ENCODE measurements at places on chromosomes 2 and 18.
A peak's percentile ranks its signal among the peaks of the same experiment; 100 is the strongest.

GRCh38 chr2:3091696-3092095 is 285.9 kb downstream of the EIPR1 start:
- no peak for DNase-seq

DNA sequence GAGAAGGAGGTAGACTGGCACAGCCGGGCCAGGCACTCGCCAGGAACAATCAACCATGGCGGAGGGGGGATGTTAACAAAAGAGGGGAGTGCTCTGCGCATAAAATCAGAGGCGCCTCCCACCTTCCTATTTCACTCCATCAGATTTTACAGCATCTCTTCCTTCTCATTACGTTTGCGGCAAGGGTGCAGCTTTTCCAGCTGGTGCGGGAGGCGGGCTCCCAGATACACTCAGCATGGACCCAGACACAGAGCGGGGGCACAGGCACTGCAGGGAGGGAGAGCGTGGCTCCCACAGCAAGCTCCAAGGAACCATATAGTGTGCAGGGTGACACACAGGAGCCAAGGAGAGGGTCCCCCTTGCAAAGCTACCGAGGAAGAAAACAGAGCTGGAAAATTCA is 176.3 kb downstream of the EIPR1 start:
- no peak for DNase-seq

DNA sequence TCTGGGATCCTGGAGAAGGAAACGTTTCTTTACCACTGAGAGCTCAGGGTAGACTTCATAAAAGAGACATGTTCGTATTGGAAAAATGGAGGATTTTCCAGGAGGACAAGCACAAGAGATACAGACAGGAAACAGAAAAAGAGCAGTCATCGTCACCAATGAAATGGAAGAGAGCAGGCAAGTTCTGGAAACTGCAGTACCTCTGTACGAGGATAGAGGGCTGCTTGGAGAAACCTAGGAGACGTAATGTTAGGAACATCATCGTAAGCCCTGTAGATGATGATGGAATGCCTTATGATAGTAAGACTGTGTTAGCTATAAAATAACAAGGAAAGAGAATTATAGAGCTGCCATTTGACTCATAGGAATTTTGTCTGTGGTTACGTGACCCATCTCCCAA is 121.1 kb upstream of the KLHL14 start:
- DNase-seq = no peak

DNA sequence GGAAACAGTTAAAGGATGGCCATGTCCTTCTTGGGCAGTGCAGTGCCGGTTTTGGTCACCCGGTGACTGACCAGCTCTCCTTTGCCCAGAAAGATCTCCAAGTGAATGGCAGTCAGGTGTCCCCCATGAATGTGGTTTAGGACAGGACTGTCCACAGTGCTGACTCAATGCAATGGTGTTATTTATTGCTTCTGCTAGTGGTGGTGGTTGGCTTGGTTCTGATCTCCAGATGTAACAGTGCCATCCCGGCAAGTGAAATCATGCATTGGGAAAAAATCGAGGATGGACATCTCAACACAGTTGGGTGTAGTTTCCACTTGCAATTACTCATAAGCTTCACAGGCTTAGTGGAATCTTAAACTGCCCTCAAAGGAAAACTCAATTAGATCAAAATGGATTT is 81.9 kb downstream of the TGOLN2 start:
- no peak for DNase-seq

GRCh38 chr2:177952151-177952550 is 120.4 kb downstream of the PDE11A start:
- no peak for DNase-seq

DNA sequence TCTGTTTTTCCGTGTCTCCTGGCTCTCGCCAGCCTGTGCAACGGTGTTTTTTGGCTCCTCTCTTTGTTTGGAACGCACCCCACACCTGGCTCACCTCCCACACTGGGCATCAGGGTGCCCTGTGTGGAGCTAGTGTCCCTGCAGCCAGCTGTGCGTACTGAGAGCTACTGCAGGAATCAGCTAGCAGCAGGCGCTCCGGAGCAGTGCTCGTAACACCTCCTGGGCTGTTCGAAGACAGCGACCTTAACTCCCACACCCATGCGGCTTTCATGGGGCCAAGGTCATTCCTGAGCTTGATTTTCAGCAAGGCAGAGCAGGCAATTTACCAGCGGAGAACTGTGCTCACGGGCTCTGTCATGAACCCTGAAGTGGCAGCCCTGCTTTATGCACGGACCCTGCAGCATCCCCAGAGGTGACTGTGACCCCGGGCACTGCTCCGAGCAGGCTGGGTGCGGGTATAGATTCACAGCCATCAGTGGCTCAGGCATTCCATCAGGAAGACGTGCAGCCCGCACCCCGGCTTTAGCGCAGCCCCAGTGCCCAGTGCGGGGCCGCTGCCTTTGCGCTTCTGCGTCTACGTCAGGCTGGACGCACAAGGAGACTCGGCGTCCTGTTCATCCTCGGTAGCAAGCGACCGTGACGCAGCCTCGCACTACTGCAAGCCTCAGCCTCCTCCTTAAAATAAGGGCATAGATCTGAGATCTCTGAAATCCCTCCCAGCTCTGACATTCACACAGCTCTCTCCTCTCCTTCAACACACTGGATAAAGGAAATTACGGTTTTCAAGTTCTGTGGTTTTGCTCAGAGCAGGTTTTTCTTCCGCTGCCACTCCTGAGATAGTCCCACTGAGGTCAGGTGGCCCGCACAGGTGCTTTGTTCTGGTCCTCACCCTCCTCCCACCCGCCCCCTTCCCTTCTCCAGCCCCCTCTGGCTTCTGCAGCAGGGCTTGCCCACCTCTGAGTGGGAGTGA is 58.2 kb downstream of the ADI1 start:
- DNase-seq = no peak

DNA sequence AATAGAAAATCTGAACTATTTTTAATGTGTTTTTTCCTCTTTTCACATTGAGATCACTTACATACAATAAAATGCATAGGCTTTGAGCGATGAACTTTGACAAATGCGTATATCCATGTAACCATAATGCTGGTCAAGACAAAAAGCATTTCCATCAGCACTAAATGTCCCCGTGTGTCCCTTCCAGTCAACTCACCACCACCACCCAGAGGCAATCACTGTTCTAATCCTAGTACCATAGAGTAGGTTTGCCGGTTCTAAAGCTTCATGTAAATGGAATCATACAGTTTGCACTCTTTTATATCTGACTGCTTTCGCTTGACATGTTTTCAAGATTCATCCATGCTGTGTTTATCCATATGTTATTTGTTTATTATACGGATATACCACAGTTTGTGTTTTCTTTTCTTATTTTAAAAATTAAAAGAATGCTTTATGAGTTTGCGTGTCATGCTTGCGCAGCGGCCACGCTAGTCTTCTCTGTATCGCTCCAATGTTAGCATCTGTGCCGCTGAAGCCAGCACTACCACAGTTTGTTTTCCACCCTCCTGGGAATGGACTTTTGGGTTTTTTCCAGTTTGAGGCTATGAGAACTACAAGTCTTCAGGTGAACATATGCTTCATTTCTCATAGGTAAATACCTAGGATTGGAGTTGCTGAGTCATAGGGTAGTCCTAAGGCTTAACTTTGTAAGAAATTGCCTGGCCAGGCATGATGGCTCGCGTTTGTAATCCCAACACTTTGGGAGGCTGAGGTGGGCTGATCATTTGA is 197.5 kb upstream of the CHAC2 start:
- DNase-seq = no peak

DNA sequence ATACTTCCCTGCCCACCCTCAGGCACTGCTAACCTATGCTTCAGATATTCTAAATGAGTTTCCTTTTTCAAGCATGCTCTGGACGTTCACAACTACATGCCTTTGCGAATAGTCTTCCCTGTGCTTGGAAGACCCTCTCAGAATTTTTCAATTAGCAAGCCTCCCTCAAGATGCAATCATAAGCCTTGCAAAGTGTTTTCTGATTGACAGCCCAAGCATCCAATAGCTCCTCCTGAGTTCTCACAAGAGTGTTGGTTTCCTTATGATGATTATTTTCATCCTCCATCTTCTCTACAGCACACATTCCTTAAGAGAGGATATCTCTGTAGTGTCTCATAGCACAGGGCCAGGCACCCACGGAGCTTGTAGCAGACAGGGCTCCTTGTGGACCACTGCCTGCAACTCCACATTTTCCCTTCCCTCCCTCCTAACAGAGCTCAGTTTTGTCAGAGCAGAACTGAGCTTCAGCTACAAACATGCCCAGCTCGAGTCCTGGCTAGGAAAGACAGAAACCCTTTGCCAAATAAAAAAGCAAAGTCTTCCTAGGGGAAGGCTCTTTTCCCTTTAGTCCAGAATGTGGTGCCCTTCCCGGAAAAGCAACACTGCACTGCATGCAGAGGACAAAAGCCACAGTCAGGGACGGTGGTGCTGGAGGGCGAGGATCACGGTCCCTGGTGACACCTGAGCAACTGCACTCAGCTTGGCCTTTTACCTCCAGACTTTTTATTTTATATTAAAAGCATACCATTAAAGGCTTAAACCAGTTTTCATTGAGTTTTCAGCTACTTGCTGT is 819.8 kb upstream of the ID2 start:
- no peak for DNase-seq

DNA sequence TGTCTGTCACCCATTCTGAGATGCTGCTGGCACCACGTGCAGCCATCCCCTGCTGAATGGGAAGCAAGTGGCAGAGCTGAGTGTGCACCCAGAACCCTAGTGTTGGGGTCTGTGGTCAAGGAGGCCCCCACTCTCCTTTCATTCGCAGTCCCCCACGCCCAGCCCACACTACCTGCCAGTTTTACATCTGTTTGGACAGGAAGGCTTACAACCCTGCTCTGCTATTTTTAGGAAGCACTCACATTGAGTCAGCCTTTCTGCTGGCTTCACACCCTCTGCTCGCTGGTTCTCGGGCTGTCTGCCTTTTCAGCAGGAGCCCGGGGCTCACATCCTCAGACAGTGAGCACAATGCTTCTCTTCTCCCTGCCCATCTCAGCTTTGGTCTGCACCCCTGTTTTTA is 10.7 kb upstream of the ADCY3 start:
- no peak for DNase-seq

- DNase-seq = no peak
These were observed 20.8 kb downstream of the CCL20 start for GRCh38 chr2:227834423-227834822.

DNA sequence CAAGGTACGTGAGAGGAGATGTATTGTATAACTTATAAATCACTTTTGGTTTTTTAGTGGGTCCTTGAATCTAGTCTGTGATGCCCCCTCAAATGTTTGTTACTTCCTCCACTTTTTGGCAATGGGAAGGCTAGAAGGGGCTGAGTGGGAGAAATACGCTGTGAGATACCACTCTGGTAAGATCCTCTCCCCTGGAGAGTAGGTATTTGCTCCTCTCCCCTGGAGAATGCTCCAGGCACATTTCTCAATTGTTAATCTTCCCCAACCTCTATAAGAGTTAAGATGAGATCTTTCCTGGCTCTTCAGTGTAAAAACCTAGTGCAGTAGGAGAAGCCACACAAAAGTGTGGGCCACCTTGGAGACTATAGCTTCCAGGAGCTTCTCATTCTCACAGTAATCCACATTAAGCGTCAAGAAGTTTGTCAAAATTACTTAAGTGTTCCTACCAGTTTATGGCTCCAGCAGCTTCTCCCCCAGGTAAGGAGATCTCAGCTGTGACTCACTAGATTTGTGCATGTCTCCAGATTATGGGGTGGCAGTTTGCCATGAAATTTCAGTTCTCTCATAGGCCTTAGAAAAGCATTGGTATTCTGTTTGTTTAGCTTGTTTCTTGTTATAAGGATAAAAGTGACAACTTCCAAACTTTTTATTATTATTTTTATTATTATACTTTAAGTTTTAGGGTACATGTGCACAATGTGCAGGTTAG is 182.6 kb downstream of the FSIP2 start:
- DNase-seq = no peak

GRCh38 chr2:229856413-229856812 is 65.4 kb downstream of the TRIP12 start:
- DNase-seq = no peak

GRCh38 chr2:156339865-156340264 is 7.3 kb upstream of the NR4A2 start:
- no peak for DNase-seq

DNA sequence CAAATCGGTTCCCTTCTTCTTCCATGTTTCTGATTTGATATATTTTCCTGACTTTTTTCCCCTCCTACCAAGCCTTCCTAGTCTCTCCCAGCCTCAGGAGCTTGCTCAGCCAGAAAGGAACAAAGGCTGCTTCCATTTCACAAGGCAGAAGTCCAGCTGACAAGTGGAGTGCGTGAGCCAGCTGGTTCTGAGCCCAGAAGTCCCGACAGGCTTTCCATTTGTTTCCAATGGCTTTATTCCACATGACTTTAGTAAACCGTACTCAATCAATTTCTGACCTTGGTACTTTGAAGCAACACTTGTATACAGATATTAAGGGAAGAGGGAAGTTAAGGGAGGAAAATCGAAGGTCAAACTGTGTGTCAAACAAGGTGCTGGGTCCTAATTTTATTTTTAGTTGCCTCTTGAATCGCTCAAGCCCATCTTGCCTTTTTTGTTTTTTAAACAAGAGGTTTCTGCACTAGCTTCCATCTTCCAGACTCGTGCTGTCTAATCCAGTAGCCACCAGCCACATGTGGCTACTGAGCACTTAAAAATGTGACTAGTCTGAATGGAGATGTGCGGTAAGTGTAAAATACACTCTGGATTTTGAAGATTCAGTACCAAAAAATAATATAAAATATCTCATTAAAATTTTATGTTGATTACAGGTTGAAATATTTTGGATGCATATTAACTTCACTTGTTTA is 36.2 kb downstream of the WIPF1 start:
- DNase-seq = peak; percentile 55

- no peak for DNase-seq
These were observed 10.8 kb upstream of the SESTD1 start for GRCh38 chr2:179275253-179276012.

- peak; percentile 97 for DNase-seq
These were observed 169.4 kb downstream of the THADA start for GRCh38 chr2:43426305-43427031.

DNA sequence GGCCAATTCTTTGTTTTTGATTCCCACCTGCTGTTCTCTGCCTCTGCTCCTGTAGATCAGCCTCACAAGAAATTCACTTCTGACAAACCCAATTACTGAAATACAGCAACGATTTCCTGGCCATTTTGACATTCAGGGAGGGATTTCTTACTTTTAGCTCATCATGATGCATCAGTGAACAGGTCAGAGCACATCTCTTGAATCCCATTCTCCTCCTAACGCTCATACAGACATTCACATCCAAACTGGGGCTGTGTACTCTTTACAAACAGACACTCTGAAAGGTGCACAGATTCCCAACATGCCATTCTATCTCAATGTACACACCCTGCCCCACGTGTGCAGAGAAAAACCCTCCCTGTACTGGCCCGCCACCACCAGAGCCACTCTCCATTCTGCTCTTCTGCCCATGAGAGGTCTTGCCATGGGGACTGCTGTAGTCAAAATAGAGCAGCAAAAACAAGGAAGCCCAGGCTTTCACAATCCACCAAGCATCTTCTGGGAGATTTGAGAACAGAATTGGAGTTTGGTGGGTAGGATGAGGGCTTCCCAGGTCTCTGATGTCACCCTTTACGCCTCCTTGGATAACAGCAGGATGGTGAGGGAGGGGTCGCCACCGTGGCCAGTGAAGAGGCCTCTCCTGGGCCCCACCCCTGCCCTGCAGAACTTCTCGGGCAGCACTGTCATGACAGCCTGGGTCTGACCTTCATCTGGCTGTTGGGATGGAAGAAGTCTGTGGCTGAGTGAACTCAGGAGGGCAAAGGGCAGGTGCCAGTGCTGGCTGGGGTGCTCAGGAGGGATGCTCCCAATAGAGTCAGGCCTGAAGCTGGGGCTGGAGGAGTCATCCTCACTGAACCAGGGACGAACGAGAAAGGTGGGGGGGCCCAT is 41.9 kb upstream of the ZFP36L2 start:
- no peak for DNase-seq

GRCh38 chr18:29147944-29148343 is 971.0 kb upstream of the CDH2 start:
- peak; percentile 45 for DNase-seq

Measured in endothelial cell of umbilical vein (primary cell).